ENCODE measurements at places on chromosomes 7 and 10.

DNA sequence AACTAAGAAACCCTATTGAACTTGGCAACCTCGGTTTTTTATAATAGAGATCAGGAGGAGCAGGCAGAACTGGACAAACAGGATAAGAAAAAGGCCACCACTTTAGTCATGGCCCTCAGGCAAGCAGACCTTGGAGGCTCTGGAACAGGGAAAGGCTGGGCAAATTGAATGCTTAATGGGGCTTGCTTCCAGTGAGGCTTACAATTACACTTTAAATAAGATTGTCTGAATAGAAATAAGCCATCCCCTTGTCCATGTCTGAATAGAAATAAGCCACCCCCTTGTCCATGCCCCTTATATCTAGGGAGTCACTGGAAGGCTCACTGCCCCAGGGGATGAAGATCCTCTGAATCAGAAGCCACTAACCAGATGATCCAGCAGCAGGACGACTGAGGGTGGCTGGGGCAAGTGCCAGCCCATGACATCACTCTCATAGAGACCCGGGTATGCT is 40.6 kb downstream of the AKR1B15 start:
- no peak for DNase-seq

GRCh38 chr7:35430547-35431153 is 176.8 kb upstream of the TBX20 start:
- DNase-seq: no peak

- DNase-seq: no peak
Measured at GRCh38 chr10:132892004-132892403, 50.4 kb downstream of the CFAP46 start.

GRCh38 chr7:2864204-2864985 is 20.3 kb upstream of the GNA12 start:
- DNase-seq: no peak

DNA sequence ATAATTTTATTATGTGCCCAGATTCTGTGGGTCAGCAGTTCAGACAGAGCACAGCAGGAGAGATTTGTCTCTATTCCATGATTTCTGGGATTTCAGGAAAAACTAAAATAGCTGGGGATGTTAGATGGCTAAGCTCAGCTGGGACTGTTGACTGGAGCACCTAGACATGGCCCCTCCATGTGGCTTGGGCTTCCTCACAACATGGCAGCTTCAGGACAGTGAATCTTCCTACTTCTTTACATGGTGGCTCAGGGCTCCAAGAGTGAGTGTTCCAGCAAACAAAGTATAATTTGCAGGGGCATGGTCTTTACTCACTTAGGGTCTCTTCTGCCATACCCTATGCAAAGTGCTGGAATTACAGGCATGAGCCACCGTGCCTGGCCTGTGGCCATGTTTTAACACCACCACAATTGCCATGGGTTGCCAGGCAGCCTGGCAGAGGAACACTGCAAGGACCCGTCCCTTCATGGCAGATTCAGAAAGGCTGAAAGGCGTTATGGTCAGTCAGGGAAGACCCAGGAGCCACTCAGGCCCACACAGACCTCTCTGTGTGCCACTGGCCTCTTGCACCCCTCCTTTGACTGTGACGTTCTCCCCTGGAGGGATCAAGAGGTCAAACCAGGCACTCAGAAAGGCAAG is 50.8 kb upstream of the ZMIZ1 start:
- DNase-seq: no peak

DNA sequence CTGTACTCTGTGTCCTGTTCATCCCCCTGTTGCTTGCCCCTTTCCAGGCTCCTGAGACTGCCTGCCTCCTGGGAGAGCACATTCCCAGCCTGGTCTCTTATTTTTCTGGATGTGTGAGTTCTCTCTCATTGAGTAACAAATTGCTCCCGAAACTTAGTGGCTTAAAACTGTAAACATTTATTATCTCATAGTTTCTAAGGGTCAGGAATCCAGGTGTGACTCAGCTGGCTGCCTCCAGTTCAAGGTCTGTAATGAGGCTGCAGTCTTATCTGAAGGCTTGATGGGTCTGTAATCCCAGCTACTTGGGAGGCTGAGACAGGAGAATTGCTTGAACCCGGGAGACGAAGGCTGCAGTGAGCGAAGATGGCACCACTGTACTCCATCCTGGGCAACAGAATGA is 53.6 kb upstream of the PRR15 start:
- DNase-seq: no peak

- DNase-seq: peak; percentile 28
Measured at GRCh38 chr7:16563281-16564022, 36.8 kb downstream of the LRRC72 start.

DNA sequence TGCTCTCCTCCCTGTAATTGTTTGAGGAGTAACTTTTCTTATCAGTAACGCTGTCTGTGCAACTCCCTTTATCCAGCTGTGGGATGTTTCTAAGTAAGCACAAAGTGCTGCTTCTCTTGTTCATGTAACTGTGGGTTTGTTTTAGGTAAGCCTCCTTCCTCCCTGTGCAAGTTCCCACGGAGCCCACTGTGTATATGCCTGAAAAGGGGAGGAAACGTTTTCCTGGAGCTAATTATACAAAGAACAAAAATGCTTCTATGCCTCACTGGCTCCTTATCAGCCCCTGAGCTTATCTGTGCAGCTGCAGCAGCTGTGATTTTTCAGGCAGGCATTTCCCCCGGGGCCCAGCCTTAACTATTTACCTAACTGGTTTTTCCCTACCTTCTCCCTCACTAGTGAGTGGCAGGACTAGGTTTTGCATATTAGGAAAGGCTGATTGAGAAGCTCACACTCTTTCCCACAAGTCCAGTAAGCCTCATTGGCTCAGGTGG is 593.4 kb upstream of the GHITM start:
- DNase-seq: no peak

GRCh38 chr7:47488201-47488968 is 93.5 kb downstream of the TNS3 start:
- DNase-seq: no peak

GRCh38 chr10:32650246-32650655 is 204.3 kb downstream of the CCDC7 start:
- DNase-seq: peak; percentile 9

DNA sequence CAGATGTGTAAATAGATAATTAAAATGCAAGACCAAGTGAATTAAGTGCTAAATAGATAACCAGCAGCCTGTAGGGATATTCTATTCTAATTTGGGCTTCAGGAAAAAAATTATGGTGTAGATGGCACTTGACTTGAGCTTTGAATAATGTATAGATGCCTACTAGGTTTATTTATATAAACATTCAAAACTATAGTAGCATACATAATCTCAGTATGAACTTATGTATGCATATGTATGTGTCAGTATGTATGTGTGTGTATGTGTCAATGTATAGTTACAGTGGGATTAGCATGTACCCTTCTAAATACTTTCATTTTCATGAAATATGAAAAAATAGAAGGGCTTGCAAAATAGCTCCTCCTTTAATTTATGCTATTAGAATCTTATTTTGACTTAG is 207.3 kb upstream of the PPP1R3A start:
- no peak for DNase-seq

DNA sequence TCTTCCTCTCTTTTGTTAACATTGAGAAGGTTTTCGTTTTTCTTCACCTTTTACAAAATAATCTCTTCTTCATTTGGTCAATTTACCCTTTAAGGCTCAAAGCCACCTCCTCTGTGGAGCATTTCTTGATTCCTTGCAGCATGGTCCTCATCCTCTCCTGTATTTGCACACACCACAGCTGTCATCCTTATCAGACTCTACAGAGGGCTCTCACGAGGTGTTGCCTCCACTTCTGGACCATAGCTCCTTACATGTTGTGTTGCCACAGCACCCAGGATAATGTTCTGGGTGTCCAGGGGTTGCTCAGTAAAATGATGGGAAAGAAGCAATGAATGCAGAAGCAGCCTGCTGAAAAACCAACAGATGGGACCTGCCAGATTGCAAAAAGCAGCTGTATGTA is 192.8 kb downstream of the SH2D4B start:
- DNase-seq: no peak

- DNase-seq: no peak
Measured at GRCh38 chr10:49366460-49366859, 29.4 kb downstream of the DRGX start.

DNA sequence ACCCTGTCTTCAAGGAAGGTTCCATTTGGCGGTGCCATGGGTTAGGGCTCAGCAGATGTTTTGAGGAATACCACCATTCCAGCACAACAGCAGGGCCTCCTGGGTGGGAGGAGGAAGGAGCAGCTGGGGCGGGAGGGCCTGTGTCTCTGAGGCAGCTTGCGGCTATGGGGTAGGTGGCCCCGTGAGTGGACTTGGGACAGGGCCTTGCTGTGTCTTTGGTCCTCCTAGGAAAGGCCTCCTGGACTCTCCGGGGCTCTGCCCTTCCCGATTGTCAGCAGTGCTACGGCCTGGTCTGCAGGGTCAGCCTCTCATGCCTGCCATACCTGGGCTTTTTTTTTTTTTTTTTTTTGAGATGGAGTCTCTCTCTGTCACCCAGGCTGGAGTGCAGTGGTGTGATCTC is 96.7 kb downstream of the PAXIP1 start:
- DNase-seq: no peak

GRCh38 chr10:21296575-21297355 is 228.7 kb downstream of the SKIDA1 start:
- no peak for DNase-seq

DNA sequence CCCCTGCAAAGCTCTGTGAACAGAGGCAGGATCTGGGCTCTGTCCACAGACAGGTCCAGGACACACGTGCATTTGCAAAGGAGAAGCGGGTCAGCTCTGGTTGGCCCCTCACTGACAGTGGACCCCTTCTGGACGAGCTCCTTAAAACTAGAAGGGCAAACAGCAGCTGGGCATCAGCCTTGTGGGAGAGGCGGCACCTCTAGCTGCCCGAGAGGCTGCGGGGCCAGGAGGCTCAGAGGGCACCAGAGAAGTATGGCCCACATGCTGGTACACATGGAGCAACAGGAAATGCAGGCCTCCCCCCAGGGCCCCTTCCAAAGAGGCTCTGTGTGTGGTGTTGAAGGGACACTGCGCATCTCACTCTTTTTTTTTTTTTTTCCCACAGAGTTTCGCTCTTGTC is 233.0 kb upstream of the TCERG1L start:
- DNase-seq: no peak

- DNase-seq: no peak
Measured at GRCh38 chr7:78571292-78571691, 772.7 kb downstream of the PHTF2 start.

DNA sequence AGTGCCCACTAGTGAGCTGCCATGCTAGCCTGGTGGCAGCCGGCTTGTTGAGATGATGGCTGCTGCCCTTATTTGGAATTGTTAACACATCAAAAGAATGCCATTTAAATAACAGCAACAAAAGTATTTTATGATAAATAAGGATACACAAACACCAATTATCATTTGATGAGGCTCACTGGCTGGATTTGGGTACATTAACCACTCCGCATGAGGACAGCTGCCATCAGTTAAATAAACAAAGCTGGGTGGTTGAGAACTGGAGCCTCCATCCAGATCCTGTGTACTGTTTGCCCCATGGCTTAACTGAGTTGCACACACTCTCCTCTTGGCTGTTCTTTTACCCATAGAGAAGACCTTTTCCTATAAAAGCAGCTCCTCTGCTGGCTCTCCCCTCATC is 103.8 kb downstream of the RGS10 start:
- no peak for DNase-seq

- DNase-seq: no peak
Measured at GRCh38 chr10:100881556-100882213, 31.1 kb upstream of the SLF2 start.

DNA sequence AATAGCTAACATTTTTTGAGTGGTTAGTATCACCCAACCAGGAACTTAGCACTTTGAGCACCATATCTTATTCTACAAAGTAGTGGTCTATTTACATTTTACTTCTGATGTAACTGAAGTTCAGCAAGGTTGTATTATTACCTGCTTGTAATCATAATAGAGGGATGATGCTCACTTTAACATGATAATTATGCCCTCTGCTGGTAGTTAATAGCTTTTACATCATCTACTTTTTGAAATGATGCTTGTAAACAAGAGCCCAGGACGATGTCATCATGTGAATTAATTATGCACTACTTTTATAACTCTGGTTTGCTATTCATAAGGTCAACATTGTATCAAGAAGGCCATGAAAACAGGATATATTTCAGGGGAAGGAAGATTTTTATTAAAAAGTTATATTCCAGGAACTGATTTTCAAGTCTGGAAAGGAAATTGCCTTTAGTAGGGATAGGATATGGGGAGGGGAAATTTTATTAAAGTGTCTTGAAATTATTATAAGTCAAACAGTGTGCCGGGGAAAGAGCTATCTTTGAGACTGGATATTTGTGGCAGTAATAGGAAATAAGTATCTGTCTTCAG is 80.3 kb upstream of the SCIN start:
- DNase-seq: no peak

- no peak for DNase-seq
Measured at GRCh38 chr7:585229-585711, 65.6 kb upstream of the PDGFA start.

- no peak for DNase-seq
Measured at GRCh38 chr7:106114716-106115383, 2.7 kb upstream of the SYPL1 start.

DNA sequence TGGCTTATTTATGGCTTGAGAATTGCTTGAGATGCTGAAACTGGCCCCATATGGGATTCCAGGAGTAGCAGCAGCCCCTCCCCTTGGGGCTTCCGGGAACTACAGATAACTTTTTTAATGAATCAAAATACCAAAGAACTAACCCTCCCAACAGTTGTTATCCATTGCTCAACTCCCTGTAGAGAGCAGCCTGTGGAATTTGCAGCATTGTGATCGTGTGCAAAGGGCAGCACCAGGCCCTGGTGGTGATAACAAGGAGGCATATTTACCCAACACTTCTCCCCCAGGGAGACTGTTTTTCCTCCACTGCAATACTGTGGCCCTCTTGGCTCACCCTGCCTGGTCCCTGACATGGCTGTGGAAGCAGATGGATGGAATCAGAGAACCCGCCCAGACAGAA is 196.2 kb downstream of the PLXNA4 start:
- no peak for DNase-seq

- DNase-seq: peak; percentile 98
Measured at GRCh38 chr7:100119072-100119969, at the start of the genes CNPY4 and TAF6. TSS of gene CNPY4 (plus strand) at chr7:100119634. CDS start at chr7:100119745, 111 bp downstream. TSS of gene TAF6 (minus strand) at chr7:100119358. CDS start at chr7:100114209, 5,149 bp downstream.

- DNase-seq: no peak
Measured at GRCh38 chr10:103765168-103765567, 90.2 kb downstream of the SH3PXD2A start.

- no peak for DNase-seq
Measured at GRCh38 chr7:30053068-30053467, 24.9 kb downstream of the PLEKHA8 start.

- no peak for DNase-seq
Measured at GRCh38 chr7:135205850-135206249, 5.5 kb downstream of the WDR91 start.

DNA sequence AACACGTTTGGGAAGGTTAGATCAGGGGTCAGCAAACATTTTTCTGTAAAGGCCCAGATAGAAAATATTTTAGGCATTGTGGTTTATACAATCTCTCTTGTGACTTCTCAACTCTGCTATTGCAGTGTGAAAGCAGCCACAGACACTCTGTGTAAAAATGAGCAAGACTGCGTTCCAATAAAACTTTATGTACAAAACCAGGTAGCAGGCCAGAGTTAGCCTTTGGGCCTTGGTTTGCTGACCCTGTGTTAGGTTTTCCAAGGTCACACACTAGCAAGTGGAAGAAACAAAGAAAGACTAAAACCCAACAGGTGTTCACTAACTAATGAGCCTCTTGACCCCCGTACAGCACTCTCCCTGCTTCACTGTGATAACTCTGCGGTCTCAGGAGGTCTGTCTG is 14.9 kb upstream of the PAXIP1 start:
- no peak for DNase-seq
